ENCODE measurements at places on chromosomes 4 and X. TPM values are rescaled to one million over a fixed set of nuclear protein-coding genes. Genes with fewer than 3 reads are reported as not detected.

Gene NFXL1
- 28.2 TPM for polyA plus RNA-seq

Gene BEND2
- 0.09 TPM for polyA plus RNA-seq

GRCh38 chr4:151430740-151431457 lies 21.9 kb downstream of the FHIP1A start:
- DNase-seq: no peak

DNA sequence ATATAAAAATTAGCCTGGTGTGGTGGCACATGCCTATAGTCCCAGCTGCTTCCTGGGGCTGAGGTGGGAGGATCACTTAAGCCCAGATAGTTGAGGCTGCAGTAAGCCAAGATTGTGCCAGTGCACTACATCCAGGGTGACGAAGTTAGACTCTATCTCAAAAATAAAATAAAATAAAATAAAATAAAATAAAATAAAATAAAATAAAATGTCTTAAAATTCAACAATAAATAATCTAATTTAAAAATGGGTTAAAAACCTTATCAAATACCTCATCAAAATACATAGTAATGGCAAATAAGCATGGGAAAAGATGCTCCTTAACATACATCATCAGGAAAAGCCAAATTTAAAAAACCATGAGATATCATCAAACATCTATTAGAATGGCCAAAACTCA lies 760.2 kb upstream of the AGA start:
- no peak for DNase-seq

- no peak for DNase-seq
Observed at GRCh38 chr4:17771284-17771908, 10.0 kb downstream of the FAM184B start.

GRCh38 chrX:114127411-114128025 lies 456.4 kb upstream of the HTR2C start:
- no peak for DNase-seq

Gene CLDN34
- polyA plus RNA-seq: not detected

DNA sequence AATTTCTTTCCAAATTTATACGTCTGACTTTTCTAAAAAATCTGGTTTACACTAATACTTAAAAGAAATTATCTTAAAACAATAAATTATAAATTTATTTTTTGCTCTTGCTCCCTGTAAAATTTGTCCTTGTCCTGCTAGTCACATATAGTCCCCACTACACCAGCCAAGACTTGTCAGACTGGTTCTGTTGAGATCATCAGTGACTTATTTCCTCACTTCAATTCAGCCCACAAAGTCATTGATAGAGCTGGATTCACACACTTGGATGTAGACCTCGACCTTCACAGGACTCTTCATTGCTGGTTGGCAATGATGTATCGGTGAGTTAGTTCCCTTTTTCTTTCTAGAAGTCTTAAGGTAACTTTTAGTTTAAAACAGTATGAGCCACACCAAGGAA lies at the start of gene TMPRSS11E:
TSS of gene TMPRSS11E (plus strand) at position 263 of the 400 bp plus-strand sequence. CDS start at position 313, 50 bp downstream.
- no peak for DNase-seq

GRCh38 chr4:52241916-52242315 lies 190.8 kb downstream of the SPATA18 start:
- DNase-seq: no peak

Gene PAGE4
- polyA plus RNA-seq: 1.2 TPM

Gene CDX4
- polyA plus RNA-seq: not detected

- no peak for DNase-seq
Observed at GRCh38 chr4:38387348-38387747, 276.7 kb upstream of the KLF3 start.

Gene SSX3
- not detected for polyA plus RNA-seq

Gene SASH3
- polyA plus RNA-seq: 2.5 TPM
